ENCODE measurements at places on chromosomes 3 and 15.

DNA sequence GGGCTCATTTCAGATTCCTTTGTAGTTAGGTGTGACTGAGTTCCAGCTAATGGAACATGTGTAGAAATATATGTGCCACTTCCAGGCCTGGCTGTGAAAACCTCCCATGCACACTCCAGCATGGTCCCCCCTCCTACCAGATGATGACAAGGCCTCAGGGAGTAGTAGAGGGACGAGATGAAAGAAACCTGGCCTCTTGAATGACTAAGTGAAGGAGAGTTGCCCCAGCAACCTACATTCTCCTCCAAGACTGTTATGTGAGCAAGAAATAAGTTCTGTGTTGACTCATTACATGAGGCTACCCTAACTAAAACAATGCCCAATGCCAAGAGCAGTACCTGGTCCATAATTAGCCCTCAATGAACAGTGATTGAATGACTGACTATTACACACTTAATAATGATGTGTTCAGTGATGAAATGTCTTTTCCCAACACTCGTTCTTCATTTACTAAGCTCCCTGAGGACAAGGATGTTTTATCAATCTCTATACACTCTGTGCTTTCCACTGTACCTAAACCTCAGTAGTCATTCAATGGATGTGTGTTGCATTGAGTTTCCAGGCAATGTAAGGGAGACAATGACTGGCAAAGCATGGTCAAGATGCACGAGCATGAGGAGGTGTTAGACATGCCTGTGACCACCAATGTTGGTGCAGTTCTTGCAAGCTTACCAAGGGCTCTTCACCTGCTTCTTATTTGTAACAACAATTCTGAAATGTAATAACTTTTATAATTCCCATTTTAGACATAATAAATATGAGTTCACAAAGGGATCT lies 62.0 kb upstream of the BCL6 start:
- no peak for DNase-seq

DNA sequence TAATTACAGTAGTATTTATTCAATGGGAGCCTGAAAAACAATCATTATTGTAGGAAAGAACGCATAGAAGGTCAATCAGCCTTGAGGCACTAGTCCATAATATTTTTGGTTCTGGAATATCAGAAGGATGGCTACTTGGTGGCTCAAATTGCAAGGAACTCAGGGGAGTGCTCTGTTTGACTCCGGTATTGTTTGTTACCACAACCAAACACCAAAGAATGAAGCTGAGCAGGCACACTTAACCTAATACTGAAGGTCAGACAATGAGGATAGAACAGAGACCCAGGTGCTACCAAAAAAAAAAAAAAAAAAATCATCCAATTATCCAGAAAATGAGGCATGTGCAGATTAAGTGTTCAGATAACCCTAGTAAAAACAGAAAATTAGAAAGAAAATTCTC lies 11.1 kb upstream of the SATB1 start:
- DNase-seq = no peak

DNA sequence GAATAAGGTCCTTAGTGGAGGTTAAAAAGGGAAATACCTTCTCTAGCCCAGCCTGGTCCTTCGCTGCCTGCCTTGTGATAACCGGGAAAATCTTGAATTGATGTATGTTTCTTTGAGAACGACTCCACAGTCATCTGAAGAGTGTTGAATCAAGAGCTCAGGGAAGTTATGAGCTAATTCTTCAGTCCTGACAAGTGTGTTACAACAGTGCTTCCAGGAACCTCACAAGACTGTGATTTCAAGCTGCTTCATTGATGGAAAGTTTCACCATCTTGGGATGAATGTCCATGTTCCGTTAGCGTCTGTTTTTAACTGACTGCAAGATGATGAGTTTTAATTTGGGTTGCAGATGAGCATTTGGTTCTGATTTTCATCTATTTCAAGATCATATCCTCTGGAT lies 12.4 kb downstream of the TMEM41A start:
- DNase-seq = no peak

- no peak for DNase-seq
Observed at GRCh38 chr3:186949281-186949982, 19.1 kb downstream of the ST6GAL1 start.

- no peak for DNase-seq
Observed at GRCh38 chr15:71465131-71465955, 345.0 kb upstream of the NR2E3 start.

GRCh38 chr3:27324686-27325085 lies 44.5 kb downstream of the NEK10 start:
- no peak for DNase-seq

DNA sequence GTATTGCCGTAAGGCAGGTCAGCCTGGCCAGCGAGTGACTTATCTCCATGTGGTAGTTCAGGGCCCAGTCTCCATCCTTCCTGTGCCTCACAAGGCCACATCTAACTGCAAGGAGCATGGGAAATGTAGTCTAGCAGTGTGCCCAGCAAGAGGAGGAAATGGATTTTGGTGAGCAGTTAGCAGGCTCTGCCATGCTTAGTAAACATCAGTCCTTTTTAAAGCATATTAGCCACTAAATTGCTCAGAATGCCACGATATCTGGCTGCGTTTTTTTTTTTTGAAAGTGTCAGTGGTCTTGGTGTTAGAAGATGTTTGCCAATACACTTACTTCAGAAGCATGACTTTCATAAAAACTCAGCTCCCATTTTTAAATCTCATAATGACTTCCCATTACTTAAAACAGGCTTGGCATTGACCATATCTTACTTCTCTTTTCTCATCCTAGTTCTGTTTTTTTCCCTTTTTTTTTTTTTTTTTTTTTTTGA lies 470.2 kb upstream of the TPRG1 start:
- no peak for DNase-seq

GRCh38 chr15:27989427-27989826 lies 109.7 kb downstream of the OCA2 start:
- DNase-seq = no peak

DNA sequence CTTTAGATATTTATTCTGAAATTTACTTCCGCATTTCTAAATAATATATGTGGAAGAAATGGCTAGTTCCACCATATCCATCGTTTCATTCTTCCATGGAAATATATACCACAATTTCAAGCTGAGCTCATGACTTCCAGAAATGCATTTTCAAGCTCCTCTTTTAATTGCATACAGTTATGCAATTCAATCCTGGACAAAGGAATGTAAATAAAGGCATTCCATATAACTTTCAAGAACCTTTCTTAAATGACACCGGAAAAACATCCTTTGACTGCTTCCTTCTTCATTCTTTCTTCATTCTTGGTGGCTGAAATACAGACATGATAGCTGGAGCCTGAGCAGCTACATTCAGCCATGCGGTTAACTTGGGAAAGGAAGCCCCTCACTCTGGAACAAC lies 185.2 kb upstream of the GADL1 start:
- DNase-seq = no peak

GRCh38 chr3:38828681-38829080 lies 12.7 kb upstream of the SCN10A start:
- DNase-seq = no peak

GRCh38 chr3:196216089-196216564 lies at the start of gene SLC51A:
SLC51A (plus strand) TSS chr3:196216534; CDS start chr3:196216713, 179 bp downstream.
- no peak for DNase-seq

GRCh38 chr15:43238671-43239131 lies 17.9 kb upstream of the EPB42 start:
- no peak for DNase-seq
